ENCODE measurements at places on chromosomes 5 and 9.

GRCh38 chr5:168092209-168093185 is 198.9 kb upstream of the WWC1 start:
- peak; percentile 52 for DNase-seq

GRCh38 chr9:106913276-106913675 is 50.3 kb downstream of the ZNF462 start:
- no peak for DNase-seq

- DNase-seq, result no peak
Measured at GRCh38 chr9:33151601-33152000, 15.5 kb downstream of the B4GALT1 start.

GRCh38 chr5:25850581-25850980 is 1187.8 kb downstream of the CDH9 start:
- no peak for DNase-seq

DNA sequence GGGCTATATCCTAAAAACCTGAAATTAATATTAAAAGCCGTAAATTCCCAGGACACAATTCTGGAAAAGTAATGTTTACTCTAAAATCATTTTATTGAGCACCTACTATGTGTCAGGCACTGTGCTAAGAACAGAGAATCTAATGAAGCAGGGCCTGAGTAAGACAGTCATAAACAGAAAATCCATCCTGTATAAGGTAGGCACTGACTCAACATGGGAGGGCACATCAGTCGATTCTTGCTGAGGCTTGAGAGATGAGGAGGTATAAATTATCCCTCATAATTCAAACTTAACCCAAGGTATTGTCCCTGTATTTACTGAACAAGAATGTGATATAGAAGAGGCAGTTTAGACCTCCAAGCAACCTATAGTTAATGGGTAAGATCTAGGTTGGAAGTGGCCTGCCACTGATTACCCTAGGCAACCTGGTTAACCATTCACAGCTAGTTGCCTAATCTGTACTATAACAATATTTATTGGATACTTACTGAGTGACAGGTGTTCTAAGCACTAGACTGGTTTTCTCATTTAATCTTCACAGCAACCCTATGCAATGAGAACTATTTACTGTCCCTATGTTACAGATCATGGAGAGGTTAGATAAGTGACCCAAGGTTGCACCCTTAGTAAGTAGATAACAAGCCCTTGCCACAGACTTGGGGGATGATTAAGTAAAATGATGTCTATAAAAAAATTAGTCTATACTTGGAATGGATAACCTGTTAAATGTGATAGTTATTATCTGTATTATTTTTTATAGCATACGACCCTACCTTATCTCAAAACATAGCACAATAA is 317.7 kb downstream of the PDE4D start:
- no peak for DNase-seq

DNA sequence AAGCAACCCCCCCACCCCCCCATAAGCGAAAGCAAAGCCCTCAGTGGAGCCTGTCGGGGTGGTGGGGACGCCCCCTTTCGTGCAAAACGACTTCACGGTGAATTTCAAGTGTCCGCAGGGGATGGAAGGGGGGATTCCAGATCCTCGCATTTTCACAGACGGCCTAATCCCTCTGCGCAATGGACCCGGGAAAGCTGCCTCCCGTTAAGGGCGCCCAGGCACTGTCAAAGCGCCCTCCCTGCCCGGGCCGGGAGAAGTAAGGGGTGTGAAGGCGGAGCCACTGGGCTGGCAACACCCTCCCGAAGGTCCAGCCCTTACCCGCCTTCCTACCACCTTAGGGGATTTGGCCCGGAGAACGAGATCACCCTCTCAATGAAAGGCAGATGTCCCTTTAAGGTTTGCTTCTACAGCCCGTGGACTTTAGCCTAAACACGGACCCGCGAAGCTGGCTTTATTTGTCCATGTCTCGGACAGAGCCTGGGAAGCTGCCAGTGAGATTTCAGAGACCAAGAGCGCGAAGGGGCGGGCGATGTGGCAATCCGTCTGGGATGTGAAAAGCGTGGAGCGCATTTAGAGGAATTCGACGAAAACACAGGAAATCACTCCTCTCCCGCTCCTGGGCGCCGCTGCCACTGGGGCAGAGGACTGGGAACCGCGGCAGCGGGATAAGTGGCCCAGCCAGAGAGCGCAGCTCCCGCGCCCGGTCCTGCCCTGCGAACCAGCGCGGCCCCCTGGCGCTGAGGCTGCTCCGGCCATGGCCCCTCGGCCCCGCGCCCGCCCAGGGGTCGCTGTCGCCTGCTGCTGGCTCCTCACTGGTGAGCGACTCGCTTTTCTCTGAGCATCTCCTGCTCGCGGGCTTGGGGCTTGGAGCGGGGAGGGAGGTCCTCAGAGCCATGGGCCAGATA is at the start of the genes ITGA1 and PELO:
ITGA1 (plus strand) TSS at position 317 of the 905 bp plus-strand sequence; CDS start at position 755, 438 bp downstream.
PELO (plus strand) TSS at position 317 of the 905 bp plus-strand sequence. CDS start 12,479 bp downstream, outside the sequence.
- peak; percentile 80 for DNase-seq

GRCh38 chr5:67724412-67725135 is 491.0 kb upstream of the PIK3R1 start:
- DNase-seq, result no peak

- DNase-seq, result no peak
Measured at GRCh38 chr9:107700847-107701246, 211.3 kb upstream of the KLF4 start.

DNA sequence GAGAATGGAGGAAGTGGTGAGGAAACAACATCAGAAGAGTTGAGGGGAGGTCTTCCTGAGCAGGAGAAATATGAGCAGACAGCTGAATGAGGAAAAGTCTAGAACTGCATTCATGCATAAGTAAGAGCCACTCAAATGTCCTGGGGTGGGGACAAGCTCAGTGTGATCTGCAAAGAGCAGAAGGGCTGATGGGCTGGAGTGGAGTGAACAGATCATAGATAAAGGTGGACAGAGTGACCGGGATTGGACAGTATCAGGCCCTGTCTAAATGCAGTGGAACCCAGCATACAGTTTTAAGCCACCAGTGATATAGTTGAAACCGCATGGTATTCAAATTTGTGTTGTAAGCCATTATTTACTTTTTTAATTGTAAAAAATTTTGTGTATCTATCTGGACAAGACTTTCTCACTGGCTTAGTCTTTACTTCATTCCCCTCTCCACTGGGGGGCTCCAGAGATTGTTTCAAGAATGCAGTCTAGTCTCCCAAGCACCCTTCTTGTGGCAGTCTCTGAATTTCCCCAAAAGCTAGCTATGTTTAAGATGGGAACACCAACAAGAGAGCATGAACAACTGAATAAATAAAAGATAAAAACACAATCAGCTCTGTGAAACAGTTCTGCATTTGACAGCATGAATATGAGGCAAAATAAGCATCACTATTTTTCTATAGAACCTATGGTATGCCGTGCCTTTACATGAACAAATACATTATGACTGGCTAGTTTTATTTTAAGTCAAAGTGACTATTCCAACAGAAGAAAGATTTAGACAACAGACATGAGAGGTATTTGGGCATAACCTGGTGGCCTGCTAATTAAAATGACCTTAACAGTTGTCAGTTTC is 10.7 kb upstream of the STK32A start:
- DNase-seq, result peak; percentile 30

GRCh38 chr5:56995596-56995995 is 43.7 kb upstream of the MIER3 start:
- no peak for DNase-seq

- DNase-seq, result no peak
Measured at GRCh38 chr9:34375901-34376595, 650 bp downstream of the MYORG start.

DNA sequence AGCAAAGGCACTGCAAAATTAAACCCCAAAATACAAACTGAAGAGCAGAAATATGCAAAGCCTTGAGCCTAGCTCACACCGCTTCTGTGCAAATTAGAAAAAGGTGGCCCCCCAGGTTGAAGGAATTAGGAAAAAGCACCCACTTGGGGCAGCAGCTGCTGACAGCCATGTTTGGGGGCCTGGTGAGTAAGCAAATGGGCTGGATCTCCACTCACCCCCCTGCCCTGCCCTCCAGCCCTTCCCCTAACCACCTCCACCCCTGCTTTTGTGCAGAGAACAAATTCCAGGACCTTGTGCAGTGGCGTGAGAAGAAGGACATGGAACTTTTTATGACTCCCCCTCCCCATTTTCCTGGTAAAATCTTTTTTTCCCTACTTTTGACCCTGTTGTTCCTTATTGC is 92.0 kb upstream of the DNAH5 start:
- DNase-seq, result peak; percentile 72

- no peak for DNase-seq
Measured at GRCh38 chr5:92838253-92838652, 742.8 kb downstream of the NR2F1-AS1 start.

- peak; percentile 81 for DNase-seq
Measured at GRCh38 chr9:117093891-117094844, 320.7 kb downstream of the ASTN2 start.

DNA sequence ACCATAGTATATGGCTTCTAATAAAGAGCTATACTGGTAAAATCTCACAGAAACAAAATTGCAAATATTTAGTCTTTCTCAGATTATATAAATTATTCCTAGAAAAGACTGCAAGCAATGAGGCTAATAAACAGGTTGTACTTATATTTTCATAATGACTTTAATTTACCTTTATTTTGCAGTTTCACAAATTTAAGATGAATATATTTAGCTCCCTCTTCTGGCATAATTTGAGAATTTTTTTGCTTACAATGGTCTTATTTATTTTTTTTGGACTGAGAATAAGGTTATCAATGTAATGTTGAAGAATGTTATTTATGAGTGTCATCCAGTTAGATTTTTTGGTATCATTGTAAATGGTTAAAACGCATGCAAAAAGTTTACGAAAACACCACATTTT is 56.7 kb downstream of the PIK3R1 start:
- DNase-seq, result peak; percentile 21

- peak; percentile 51 for DNase-seq
Measured at GRCh38 chr5:180868960-180869359, 7.9 kb upstream of the ZFP62 start.

- DNase-seq, result peak; percentile 49
Measured at GRCh38 chr9:11086561-11086960, 473.8 kb upstream of the PTPRD start.

- no peak for DNase-seq
Measured at GRCh38 chr9:16656432-16657169, 213.9 kb downstream of the BNC2 start.

GRCh38 chr5:44329716-44330115 is 59.5 kb downstream of the FGF10 start:
- DNase-seq, result no peak

Measured in fibroblast of skin of right quadriceps (primary cell).